ENCODE measurements at places on chromosomes 2 and 18.

DNA sequence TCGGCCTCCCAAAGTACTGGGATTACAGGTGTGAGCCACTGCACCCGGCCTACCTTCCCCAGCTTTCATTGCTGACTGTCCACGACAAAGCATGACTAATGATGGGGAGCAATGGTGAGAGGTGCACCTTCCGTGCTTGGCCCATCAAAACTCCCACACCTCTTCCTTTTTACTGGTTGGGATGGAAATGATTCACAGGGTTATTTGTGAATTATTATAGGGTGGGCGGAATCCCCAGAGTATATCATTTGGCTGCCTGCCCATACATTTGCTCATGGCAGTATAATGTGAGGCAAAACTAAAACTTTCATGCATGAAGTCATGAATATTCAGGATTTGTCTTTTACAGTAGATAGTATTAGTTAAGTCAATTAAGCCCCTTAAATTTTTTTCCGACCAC is 334.2 kb upstream of the NETO1 start:
- DNase-seq = no peak

DNA sequence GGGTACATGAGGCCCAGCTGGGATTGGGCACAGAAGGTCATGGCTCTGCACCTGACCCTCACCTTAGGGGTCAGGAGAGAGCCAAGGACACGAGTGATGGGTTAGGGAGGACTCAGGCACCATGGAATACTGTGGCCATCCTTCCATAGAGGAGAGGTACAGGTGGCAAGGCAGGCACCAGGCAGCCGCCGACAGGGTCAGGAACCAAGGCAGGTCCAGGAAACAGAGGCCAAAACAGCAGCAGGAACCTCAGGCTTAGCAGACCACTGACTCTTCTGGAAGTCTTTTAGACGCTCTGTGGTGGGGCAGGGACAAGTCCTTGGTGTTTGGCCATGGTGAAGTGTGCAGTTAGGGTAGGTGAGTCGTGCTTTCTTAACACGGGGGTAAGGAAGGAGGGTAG is 128.0 kb downstream of the NEDD4L start:
- no peak for DNase-seq

GRCh38 chr2:37635504-37636380 is 35.7 kb downstream of the CDC42EP3 start:
- peak; percentile 95 for DNase-seq

DNA sequence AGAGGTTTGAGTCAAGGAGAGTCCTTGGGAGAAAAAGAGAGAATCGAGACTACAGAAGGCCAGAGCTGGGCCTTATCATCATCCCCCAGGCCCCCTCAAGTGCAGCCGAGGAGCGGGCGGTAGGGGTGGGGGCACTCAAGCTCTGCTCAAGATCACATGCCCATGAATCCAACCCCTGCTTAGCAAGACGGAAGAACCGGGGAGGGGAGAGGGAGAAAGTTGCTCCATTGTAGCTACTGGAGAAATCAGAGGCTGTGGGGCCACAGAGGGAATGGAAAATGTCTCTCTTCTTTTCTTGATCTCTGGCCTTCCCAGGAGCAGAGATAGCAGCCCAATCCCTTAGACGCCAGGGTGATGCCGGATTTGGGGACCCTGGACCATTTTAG is 14.6 kb downstream of the SLC4A3 start:
- no peak for DNase-seq

GRCh38 chr2:37569986-37570679 is 101.3 kb downstream of the CDC42EP3 start:
- no peak for DNase-seq

- DNase-seq = no peak
Measured at GRCh38 chr2:120564213-120565094, 171.2 kb upstream of the GLI2 start.

- DNase-seq = no peak
Measured at GRCh38 chr2:33015421-33016142, 68.8 kb downstream of the LTBP1 start.

- no peak for DNase-seq
Measured at GRCh38 chr2:173001664-173002604, 73.7 kb upstream of the MAP3K20 start.

- DNase-seq = no peak
Measured at GRCh38 chr2:203711399-203711798, 5.0 kb downstream of the CD28 start.

- DNase-seq = no peak
Measured at GRCh38 chr2:33145459-33145858, 198.7 kb downstream of the LTBP1 start.

DNA sequence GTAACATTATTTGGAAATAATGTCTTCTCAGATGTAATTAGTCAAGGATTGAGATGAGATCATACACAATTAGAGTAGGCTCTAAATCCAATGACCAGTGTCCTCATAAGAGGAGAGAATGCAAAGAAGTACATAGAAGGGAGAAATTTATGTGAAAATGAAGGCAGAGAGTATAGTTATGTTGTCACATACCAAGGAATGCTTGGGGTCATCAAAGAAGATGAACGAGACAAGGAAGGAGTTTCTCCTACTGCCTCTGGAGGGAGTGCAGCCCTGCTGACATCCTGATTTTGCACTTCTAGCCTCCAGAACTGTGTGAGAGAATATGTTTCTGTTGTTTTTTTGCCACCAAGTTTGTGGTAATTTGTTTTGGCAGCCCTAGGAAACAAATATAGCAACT is 100.1 kb downstream of the GALNT13 start:
- DNase-seq = no peak

- no peak for DNase-seq
Measured at GRCh38 chr2:128316777-128317180, 1.9 kb downstream of the HS6ST1 start.

- peak; percentile 92 for DNase-seq
Measured at GRCh38 chr2:233059797-233060500, at the start of gene INPP5D. Gene INPP5D, plus strand, starts transcription at chr2:233060342. Its CDS starts 137 bp downstream, at chr2:233060479.

DNA sequence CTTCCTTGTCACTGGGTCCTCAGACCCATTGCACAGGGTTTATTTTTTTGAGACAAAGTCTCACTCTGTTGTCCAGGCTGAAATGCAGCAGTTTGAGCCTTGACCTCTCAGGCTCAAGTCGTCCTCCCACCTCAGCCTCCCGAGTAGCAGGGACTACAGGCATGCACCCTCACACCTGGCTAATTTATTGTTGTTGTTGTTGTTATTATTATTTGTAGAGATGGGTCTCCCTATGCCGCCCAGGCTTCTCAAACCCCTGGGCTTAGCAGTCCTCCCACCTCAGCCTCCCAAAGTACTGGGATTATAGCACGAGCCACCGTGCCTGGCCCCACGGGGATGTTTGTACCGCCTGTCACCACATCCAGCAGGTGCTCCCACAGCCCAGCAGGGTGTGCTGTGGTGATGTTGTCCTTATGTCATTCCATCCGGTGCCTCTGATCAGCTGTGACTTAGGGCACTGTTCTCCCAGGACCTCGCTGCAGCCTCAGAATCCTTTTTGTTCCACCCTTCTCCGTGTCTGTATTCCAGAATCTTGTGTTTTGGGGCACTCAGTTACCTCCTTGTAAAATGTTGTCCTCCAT is 182.3 kb downstream of the INO80D start:
- peak; percentile 28 for DNase-seq

DNA sequence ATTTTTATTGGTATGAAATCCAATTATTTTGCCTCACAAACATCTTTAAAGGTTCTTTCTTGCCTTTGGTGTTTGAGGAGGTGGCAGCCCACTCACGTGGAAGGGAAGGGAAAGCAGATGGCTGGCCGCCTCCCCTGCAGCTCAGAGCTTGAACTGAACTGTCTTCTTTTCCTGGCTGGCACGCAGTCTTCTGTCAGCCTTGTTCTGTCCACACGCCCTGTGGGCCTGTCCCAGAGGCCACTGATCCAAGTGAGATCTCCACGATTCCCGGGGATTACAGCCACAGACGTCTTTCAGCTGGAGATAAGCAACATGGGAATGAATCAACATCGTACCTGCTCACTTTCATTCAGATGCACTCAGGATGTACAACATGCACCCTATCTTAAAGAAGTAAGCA is 73.3 kb downstream of the TMEM18 start:
- DNase-seq = no peak

DNA sequence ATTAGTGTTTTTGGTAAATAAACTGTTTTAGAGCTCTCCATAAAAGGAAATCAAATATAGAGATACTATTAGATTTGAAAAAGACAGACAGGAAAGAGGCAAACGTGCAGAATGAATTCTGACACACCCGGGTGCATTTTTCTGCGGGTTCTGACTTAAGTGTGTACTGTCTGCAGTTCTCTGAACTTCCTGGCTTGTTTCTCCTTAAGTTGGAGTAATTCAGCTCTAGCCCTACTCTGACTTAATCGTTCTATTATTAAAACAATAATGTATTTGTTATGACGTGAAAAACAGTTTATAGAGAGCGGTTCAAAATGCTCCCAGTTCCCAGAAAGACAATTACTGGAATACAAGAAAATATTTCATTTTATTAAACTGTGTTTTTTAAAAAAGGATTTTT is 305.9 kb downstream of the ARHGAP15 start:
- DNase-seq = no peak

DNA sequence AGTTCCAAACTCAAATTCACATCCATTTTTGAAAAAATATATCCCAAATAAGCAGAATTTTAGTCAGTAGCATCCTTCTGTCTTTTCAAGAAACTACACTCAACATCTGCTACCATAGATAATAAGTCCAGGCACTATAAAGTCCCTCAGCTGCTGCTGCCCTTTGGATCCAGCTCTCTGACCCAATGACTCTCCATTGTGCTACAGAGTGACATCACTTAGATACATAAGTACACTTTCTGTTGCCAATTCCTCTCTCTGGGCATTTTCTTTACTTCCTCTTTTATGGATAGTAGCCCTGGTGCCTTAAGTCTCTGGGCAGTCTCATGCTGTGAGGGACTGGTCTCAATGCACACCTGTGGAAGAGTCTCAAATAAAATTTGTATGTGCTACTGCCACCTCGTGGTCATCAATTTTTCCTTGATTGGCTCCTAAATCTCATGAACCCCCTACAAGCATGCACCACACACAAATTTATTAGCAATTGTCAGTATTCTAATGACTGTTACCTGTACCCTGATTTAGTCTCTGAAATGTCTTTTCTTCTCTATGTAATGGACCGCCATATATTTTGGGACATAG is 219.2 kb downstream of the LRP1B start:
- DNase-seq = peak; percentile 43

DNA sequence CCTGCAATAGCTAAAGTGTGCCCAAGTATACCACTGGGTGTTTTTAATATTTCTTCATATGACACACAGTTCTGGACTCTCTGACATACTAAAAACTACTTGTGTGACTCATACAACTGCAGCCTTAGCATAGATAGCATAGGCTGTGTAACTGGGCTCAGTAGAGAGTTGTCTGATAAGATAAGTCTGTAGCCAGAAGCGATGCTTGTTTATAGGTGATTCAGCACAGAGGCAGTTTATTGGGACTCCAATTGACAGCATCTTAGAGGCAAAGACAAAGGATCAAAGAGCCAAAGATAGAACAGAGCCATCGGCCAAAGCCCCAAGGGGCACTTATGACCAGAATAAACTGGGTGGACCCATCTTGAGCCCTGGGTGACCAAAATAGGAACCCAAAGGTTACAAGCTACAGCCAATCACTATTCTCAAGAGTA is 42.3 kb downstream of the AAK1 start:
- DNase-seq = no peak

GRCh38 chr2:120320318-120320851 is 25.6 kb upstream of the INHBB start:
- DNase-seq = no peak

DNA sequence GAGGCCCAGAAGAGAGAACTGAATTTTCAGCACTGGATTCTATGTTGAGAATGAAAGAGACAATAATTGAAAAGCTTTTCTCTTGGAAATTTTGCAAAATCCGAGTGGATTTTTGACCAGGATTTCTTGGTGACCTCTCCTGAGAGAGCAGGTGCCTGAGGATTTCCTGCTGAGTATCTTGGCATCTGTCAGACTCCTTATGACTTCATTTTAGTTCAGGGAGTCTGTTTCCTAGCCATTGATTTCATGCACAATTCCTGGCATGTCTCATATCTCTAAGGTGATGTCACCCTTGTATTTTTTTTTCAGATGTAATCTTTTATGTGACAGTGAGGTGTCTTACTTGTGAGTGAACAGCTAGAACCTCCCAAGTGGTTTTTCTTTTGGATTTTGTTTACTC is 195.9 kb downstream of the NEDD4L start:
- no peak for DNase-seq

DNA sequence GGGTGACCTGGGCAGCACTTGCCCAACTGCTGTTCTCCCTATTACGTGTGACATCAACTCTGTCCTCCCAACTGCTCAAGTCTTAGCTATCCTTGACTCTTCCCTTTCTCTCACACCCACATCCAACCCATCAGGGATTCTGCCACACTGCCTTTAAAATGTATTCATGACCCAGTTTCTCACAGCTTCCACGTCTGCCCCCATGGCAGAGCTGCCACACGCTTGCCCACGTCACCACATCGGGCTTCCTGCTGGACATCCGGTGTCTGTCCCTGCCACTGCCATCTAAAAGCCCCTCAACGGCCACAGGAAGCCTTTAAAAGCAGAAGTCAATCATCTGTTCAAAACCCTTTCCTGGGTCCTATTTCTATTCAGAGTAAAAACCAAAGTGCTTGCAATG is 233.1 kb upstream of the POU3F3 start:
- DNase-seq = no peak

Measured in hematopoietic multipotent progenitor cell (in vitro differentiated cells).